ENCODE measurements at places on chromosomes 1 and 21. TPM values are rescaled to one million over a fixed set of nuclear protein-coding genes. Genes with fewer than 3 reads are reported as not detected.
A peak's percentile ranks its signal among the peaks of the same experiment; 100 is the strongest.

The RGS13 gene
- total RNA-seq: 0.48 TPM

DNA sequence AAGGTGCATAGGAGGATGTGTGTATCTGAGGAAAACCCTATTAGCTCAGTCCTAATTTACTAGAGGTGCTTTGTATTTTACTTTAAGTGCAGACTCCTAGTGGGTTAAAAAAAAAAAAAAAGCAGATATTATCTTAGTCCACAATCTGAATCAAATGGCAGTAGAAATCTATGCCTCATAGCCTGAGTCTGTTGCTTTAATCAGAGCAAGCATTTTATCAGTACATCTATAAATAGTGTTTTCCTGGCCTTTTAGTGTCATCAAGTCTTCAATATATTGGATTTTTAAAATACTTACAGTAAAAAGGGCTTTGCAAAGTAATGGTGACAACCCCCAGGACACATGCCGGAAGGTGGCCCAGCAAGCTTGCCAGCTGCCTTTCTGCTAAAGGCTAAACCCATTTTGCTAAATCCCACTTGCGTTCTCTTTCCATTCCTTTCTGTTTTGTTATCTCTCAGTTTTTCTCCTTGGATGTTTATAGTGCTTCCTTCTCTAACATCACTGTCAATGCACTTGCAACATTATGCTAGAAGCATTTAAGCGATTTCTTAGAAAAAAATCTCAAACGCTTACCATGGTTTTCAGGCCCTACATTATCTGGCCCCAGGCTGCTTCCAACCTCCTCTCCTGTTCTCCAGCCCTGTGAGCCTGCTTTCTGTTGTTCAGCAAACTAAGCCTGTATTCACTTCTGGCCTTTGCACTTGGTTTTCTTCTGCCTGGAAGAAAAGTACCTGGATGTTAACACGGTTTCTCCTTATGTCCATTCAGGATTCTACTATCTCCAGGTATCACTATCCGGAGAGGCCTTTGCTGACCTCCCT lies 206.3 kb downstream of the PDE4B start:
- H3K27ac ChIP-seq: no peak overlapping the region
- H3K27me3 ChIP-seq: no peaks in the 10 kb centered on the region
- no peak overlapping the region for H3K4me3 ChIP-seq
- DNase-seq: no peak

The KCNN3 gene
- total RNA-seq: 3.2 TPM

- peak overlapping the region; percentile 81 for H3K27ac ChIP-seq
- H3K36me3 ChIP-seq: no peaks in the 10 kb centered on the region
- H3K4me3 ChIP-seq: no peak overlapping the region
- no peak for DNase-seq
- H3K27me3 ChIP-seq: no peaks in the 10 kb centered on the region
Observed at GRCh38 chr1:74363220-74363619, 128.0 kb downstream of the TNNI3K start.

The FBLIM1 gene
- total RNA-seq: 55.0 TPM

The RHD gene
- total RNA-seq: not detected

DNA sequence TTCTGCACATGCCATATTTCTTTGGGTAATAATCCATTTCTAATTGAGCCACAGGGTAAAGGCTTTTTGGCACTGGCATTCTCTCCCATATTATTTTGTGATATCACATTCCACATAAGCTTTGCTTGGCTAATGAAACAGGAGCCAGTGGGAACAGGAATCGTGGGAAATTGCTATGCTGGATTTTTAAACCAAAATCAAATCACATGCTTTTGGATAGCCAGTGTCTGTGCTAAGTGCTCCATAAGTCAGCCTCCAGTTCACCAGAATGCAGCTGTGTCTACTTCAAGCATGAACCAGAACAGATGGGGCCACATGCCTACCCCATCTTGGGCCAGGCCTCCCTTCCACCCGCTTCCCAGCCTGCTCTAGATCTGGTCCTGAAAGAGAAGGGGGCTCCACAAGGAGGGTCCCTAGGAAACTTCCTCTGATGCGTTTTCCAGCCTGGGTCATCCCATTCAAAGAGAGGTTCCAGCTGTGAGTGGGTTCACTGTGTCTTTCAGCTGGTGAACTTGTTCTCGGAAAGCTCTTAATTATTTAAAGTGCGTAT lies 131.2 kb upstream of the COA6 start:
- no peaks in the 10 kb centered on the region for H3K4me1 ChIP-seq
- no peaks in the 10 kb centered on the region for H3K27me3 ChIP-seq
- H3K4me3 ChIP-seq: no peak overlapping the region
- no peak overlapping the region for H3K27ac ChIP-seq

DNA sequence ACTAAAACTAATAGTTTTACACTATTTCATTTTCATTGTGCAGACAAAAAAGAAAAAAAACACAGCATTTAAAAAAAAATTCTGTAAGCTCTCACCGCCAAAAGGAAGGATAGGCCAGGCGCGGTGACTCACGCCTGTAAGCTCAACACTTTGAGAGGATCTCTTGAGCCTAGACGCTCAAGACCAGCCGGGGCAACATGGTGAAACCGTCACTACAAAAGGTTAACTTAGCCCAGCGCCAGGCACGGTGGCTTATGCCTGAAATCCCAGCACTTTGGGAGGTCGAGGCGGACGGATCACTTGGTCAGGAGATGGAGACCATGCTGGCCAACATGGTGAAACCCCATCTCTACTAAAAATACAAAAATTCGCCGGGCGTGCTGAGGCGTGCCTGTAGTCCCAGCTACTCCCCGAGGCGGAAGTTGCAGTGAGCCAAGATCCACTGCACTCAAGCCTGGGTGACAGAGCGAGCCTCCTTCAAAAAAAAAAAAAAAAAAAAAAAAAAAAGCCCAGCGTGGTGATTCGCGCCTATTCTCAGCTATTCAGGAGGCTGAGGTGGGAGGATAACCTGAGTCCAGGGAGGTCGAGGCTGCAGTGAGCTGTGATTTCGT lies 14.3 kb upstream of the SPEN start:
- no peak overlapping the region for H3K4me3 ChIP-seq
- H3K36me3 ChIP-seq: no peaks in the 10 kb centered on the region
- H3K27ac ChIP-seq: peak overlapping the region; percentile 90
- H3K4me1 ChIP-seq: no peaks in the 10 kb centered on the region
- no peak for DNase-seq
- no peaks in the 10 kb centered on the region for H3K27me3 ChIP-seq

DNA sequence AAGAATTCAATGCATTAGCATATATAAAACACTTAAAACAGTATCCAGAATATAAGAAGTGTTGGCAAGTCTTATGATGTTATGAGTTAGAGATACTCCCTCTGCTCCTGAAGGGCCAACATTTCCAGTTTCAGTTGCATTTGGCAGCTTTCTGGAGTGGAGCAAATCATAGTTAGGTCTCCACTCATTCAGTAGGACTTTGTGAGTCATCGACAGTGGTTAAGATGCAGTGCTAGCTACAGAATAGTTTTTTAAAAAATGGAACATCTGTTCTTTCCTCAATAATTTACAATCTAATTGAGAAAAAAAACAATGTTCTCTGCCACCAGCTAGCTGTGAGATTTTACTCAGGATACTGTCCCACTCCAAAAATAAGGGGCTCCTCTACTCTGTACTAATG lies 389.1 kb downstream of the HLX start:
- H3K4me1 ChIP-seq: peaks cover 10% of the 10 kb centered on the region
- DNase-seq: no peak
- no peak overlapping the region for H3K4me3 ChIP-seq
- no peak overlapping the region for H3K27ac ChIP-seq
- H3K27me3 ChIP-seq: no peaks in the 10 kb centered on the region

GRCh38 chr1:223726380-223727001 lies 14.2 kb downstream of the CAPN2 start:
- H3K4me3 ChIP-seq: no peak overlapping the region
- no peaks in the 10 kb centered on the region for H3K36me3 ChIP-seq
- peak overlapping the region; percentile 83 for H3K27ac ChIP-seq
- H3K4me1 ChIP-seq: peaks cover 31% of the 10 kb centered on the region
- DNase-seq: peak; percentile 89

The ACTL8 gene
- not detected for total RNA-seq

DNA sequence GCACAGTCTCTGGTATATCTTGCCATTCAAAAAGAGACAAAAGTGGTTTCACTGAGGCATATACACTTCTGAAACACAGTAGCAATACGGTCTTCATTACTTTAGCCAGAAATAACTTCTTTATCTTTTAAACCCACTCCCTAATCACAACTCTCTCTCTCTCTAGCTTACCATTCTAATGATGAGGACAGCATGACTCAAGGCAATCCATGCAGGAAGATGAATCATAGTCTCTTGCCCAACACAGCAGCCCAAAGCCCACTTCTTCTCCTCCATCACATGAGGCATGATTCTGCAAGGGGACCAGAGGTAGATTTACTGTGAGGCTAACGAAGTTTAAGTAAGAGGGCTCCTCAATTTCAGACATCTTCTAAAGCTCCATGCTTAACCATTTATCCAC lies 285.0 kb upstream of the NR5A2 start:
- DNase-seq: no peak
- no peak overlapping the region for H3K4me3 ChIP-seq
- H3K27me3 ChIP-seq: peaks cover 8% of the 10 kb centered on the region
- no peak overlapping the region for H3K27ac ChIP-seq

The RPTN gene
- total RNA-seq: not detected

The GBP5 gene
- 7.1 TPM for total RNA-seq

DNA sequence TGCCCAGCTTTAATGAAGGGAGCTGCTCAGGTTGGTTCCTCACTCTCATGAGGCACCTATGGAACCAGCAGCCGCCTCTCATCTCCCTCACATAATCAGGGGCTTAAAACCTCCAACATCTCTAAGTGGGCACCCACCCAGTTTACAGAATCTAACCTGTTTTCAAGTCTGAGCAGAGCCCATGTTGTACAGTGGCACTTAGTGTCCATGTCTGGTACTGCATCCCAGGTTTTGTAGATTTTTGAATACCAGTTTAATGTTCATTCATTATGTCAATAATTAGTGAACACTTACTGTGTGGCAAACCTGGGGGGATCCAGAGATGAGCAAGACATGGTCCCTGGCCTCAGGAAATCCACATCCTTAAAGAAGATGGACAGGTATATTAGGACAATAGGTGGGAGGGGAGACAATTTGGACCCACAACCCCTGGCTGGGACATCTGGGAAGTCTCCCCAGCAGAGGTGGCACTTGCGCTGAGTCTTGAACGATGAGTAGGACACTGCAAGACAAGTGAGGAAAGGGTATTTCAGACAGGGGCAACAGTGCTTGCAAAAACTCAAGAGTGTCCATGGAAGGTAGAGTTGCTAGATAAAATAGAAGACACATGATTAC lies 83.3 kb downstream of the LACTBL1 start:
- DNase-seq: peak; percentile 51
- no peaks in the 10 kb centered on the region for H3K27me3 ChIP-seq
- H3K4me3 ChIP-seq: no peak overlapping the region

The BSND gene
- not detected for total RNA-seq

All from lung (tissue), 17 donors.